LNCaP clone FGC (cell line): ENCODE measurements at places on chromosomes 2 and 18.
A peak's percentile ranks its signal among the peaks of the same experiment; 100 is the strongest.

GRCh38 chr2:5412001-5412400, 280.2 kb upstream of the SOX11 start:
- DNase-seq = no peak

DNA sequence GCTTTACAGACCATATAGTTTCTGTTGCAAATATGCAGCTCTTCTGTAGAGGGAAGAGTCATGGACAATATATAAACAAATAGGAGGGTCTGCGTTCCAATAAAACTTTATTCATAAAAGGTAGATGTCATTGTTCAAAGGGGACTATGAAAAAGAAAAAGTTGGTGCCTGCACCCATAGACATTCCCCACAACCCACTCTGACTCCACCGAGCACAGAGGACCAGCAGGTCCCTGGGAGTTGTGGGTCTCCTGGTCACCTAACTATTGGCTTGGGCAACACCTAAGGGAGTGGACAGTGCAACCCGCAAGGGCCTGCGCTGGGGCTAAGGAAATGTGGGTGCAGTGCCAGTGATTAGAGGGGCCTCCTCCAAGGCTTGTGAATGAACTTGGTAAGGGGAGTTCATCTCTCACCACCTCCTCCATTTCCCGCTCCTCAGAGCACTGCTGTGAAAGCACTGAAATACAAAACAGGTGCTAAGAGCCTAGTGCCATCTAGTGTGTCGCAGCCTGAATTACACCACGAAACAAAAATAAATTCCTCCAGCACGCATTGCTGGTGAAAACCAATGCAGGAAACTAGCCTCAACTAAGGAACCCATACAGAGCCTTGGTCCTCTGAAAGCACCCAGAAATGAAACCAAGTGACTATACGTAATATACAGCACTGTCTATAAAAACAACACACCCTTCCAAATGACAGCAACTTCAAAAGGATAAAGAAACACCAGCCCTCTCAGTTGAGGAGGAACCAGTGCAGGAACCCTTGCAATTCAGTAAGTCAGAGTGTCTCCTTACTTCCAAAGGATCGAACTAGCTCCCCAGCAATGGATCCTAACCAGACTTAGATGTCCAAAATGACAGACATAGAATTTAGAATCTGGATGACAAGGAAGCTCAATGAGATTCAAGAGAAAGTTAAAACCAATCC, 166.6 kb downstream of the RNF144A start:
- DNase-seq = no peak

DNA sequence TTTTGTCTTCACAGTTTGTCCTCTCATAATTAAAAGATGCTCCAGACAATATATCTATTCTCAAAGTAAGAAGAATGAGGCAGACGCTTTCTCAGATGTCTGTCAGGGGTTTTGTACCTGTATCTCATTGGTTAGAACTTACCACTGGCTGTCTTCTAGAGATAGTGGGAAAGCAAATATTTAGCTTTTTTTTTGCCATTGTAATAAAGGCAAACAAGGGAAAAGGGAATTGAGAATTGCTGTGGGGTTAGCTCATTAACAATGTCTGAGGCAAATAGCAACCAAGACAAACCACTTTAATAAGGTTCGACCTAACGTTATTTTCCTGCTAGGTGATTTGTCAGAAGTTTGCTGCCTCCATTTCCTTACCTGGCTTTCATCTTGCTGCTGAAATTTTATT, 30.0 kb downstream of the ZNF638 start:
- DNase-seq = no peak

DNA sequence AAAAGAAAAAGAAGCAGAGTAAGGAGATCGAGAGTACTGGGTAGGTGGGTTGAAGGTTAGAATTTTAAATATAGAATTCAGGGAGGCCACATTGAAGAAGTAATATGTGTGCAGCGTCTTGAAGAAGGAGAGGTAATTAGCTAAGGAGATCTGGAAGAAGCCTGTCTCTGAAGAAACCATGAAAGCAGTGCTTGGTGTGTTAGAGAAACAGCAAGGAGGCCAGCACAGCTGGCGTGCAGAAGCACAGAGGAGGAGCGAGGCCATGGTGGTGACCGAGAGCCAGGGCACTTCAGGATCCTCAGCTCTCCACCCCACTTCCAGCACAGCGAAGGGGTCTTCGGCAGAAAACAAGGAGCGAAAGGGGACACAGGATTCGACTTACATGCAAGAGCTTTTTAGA, 305.8 kb downstream of the STK39 start:
- DNase-seq = no peak

DNA sequence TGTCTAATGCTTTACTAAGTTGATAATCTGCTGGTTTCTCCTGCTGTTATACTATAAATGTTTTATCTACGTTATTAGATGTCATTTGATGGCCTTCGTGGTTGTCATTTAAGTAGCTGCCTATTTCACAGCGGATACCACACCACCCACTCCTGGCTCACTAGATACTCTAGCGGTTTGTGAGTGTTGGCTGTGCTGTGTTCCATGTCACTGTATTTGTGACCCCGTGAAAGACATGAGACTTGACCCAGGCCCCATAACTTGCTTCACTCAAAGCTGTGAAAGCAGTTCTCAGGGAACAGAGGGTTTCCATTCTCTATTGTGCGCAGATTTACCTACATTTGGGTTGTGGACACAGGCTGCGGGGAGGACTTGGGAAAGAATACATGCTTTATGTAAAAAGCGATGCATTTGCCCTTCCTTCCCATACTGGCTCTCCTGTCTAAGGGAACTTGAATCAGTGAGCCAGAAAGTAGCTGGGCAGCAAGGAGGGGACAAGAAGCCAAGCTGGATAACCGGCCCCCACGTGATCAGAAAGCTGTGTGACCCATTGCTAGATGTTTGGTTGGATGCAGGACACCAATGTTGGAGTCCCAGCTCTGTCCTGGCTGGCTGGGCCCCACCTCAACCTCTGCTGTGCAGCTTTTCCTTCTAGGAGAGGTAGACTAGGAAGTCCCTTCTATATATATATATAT, 52.2 kb downstream of the PLB1 start:
- no peak for DNase-seq

DNA sequence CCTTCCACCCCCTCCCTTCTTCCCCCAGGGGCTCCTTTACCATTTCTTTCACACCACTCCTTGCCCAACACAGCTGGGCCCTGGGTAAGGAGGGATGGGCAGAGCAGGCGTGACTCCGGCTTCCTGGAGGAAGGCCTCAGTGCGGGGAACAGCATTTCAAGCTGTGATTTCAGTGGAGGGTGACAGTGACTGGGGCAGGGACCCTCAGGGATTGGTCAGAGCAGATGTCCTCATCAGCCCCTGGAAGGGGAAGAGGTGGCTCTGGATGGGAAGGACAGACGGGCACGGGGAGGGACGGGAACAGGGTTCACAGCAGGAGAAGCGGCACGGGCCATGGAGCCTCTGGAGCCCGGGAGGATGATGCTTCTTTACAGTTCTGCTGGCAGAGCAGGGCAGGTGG, 130.8 kb upstream of the TWIST2 start:
- no peak for DNase-seq

DNA sequence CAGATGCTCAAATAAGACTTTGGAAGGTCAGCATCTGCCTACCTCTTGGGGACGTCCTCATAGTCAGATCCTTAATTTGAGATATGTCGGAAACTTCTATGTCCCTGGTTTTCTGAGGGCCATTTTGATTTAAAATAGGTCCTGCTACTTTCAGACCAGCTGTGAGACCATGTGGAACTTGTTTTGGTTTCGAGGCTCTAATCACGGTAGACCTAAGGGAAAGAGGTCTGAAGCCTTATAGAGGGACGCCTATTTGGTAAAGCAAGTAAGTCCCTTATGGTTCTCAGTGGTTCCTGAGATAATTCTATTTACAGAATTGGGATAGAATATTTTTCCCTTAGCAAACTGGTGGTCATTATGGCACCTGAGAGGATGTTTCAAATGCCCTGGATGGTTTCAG, 75.1 kb downstream of the RFTN2 start:
- DNase-seq = no peak

GRCh38 chr2:112516801-112517200, 25.5 kb upstream of the POLR1B start:
- DNase-seq = no peak

DNA sequence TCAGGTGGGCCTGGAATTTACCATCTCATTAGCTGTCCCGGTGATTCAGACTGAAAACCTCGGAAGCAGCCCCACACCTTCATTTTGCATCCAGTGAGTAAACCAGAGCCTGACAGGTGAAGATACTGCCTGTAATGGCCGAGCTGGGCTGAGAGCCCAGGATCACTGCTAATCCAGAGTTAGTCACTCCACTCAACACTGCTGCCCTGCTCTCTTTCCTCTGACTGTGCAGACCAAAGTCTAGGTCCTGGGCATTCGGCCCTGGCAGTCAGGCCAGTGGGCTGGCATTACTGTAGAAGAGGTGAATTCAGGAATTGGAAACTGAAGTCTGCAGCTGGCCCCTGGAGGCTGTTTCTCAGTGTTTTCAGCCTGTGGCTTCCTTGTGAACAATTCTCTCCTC, 44.3 kb downstream of the TMEM17 start:
- DNase-seq = no peak

DNA sequence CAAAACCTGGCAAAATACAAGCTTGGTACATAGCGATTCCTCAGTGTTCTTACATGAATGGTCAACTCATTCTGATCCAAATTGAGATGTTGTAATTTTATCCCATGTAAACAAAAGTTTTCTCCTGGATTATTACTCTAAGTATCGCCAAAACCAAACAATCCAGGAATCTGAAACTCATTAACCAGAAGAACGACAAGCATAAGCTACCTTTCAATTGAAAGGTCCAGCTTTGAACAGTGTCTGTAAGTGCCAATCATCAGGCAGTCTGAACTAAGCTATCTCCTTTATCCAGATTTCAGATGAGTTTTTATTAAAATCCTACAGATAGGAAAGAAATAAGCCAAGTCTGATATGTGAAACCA, 2.4 kb downstream of the MEX3C start:
- DNase-seq = no peak

- no peak for DNase-seq
These were observed 38.5 kb downstream of the PARD3B start for GRCh38 chr2:204583773-204584172.

DNA sequence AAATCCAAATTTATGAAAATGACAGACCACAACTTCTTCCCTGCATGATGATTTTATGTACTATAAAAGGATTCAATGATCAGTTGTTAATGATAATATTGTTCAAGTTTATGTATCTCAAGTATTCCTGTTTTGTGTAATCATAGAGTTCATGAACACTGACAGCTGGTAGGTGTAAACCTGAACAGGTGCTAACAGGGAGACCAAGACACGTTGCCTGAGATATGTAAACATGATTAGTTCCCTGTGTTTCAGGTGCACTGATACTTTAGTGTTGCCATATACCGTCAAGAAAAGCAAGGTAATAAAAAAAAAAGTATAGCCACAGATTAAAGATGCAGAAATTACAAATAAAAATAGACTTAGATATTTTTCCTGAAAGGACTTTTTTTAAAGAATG, 131.8 kb downstream of the BAZ2B start:
- DNase-seq = peak; percentile 6

DNA sequence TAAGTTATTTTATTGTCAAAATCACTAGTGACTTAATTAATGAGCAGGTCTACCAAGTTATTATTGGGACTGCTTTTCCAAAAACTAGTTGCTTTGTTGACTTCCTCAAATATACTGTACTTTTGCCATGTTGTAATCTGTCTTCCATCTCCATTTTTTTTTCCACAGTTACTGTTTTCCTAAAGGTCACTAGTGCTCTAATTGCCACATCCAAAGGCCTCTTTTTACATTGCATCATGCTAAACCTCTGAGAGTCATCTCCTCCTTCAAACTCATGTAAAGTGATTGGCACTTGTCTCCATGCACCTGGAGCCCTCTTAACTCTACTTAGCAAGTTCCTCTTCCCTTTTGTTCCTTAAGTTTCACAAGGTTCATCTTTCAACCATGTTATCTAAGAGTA, 11.8 kb downstream of the PMAIP1 start:
- no peak for DNase-seq

GRCh38 chr18:64271246-64271645, 122.4 kb upstream of the LINC00305 start:
- DNase-seq = no peak

GRCh38 chr2:239245872-239246721, 154.7 kb downstream of the HDAC4 start:
- DNase-seq = no peak

DNA sequence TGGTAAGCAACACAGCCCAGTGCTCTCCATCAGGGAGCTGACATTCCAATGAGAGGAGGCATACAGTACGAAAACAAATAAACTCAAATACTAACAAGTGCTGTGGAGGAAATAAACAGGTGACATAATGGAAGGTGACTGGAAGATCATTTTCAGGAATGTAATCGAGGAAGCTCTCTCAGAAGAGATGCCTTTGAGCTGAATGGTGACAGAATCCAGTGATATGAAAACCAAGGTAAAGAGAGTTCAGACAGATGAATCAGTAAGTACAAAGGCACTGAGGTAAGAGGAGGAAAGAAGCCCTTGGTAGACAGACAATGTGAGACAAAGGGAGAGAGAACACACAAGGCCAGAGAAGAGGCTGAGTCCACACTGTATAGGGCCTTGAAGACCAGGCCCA, 252.1 kb downstream of the LRATD1 start:
- DNase-seq = no peak

GRCh38 chr2:160324161-160324800, 124.2 kb upstream of the ITGB6 start:
- peak; percentile 4 for DNase-seq

DNA sequence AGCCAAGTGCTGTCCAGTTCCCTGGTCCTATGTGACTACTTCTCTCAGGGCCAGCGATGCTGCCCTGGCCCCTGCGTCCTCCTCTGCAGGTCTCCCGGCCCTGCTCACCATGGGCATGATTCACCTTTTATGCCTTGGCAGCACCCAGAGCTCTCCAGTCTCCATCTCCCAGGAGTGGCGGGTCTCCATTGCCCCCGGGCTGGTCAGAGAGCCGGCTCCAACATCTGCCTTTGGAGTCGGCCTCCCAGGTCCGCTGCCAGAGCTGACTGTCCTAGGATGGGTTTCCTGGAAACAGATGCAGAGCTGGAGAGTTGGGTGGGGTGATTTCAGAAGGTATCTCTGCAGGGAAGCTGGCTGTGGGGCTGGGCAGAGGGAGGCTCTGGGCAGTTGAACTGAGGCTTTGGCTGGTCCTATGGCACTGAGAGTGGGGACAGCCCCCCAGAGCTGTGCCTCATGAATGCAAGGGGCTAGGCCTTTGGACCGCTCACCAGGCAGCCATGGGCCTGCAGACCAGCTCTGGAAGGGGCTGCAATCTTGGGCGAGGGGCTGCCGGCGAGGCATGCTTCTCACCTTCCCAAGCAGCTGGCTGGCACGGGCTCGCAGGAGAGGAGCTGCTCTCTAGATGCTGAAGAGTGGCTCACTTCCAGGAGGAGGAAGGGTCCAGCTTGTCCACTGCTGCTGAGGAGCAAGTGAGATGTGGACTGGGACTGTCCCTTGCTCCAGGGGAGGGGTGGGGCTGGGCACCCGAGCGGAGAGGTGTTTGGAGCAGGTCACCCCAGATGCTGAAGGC, 59.8 kb upstream of the HS6ST1 start:
- no peak for DNase-seq

- no peak for DNase-seq
These were observed 54.1 kb downstream of the E2F6 start for GRCh38 chr2:11411768-11412448.

GRCh38 chr2:196214156-196214555, 42.8 kb upstream of the STK17B start:
- DNase-seq = no peak
